Spleen (tissue), 13 donors: ENCODE measurements at places on chromosomes 6 and 20. TPM values are rescaled to one million over a fixed set of nuclear protein-coding genes. Genes with fewer than 3 reads are reported as not detected.
A peak's percentile ranks its signal among the peaks of the same experiment; 100 is the strongest.

NTSR1 gene
- total RNA-seq = 0.51 TPM

EYS gene
- 0.72 TPM for total RNA-seq

TNFRSF6B gene
- total RNA-seq = 43.6 TPM

MRPS26 gene
- 25.3 TPM for total RNA-seq

- H3K4me1 ChIP-seq = no peaks in the 10 kb centered on the region
- H3K27me3 ChIP-seq = no peaks in the 10 kb centered on the region
- no peak overlapping the region for H3K4me3 ChIP-seq
- DNase-seq = peak; percentile 23
- no peak overlapping the region for H3K27ac ChIP-seq
- no peaks in the 10 kb centered on the region for H3K36me3 ChIP-seq
Observed at GRCh38 chr20:47204008-47204849, 152.3 kb downstream of the ZMYND8 start.

DNA sequence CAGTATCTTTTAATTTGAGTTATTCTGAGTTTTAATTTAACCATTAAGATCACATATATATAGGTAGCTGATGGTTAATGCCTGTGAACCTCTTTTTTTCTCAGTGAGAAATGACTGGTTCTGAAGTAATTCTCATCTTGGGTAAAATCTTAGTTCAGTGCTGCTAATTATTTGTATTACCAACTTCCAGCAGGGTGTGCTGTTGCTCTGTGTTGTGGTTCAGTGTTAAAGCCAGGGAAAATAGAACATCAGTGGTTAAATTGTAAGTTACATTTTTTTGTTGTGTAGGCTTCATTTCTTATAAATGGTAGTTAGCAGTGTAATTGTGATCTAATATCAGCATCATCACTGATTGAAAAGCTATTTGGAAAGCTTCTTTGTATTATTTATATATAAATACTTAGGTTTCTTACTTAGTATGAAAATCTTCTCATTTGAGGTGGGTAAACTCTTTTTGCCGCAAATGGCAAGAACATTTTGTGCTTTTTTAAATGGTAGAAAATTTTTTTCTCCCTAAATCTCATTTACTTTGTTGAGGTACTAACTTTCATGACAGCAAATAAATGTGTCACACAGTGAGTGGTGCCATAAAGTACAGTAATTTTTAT lies 43.7 kb downstream of the CDC5L start:
- peaks cover 12% of the 10 kb centered on the region for H3K4me1 ChIP-seq
- H3K27ac ChIP-seq = no peak overlapping the region
- no peak for DNase-seq
- no peak overlapping the region for H3K4me3 ChIP-seq
- H3K27me3 ChIP-seq = no peaks in the 10 kb centered on the region
- no peaks in the 10 kb centered on the region for H3K36me3 ChIP-seq

DNA sequence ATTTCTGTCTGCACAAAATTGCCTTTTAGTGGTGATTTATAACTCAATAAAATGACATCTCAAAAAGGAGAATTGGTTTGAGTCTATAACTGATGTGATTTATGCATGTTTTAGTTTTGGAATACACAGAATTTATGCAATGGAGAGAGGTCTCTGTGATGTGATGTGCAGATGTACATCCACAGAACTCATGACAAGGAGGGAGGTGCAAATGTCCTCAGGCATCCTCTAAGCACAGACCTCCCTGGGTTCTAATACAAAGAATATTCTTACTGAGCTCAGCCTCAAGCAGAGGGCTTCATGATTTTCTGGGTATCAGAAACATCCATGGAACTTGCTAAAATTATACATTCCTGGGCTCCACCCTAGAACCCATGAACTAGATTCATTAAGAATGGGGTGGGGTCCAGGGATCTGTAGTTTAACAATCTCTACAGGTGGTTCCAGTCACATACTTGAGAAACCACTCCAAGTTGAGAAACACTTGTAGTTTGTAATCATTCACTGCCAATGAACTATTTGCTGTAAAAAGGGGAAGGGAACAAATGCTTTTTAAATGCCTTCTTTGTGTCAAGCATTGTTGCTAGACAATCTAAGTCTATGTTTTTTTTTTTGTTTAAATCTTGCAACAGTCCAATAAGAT lies 60.2 kb upstream of the NEDD9 start:
- H3K36me3 ChIP-seq = peaks cover 78% of the 10 kb centered on the region
- DNase-seq = no peak
- H3K27ac ChIP-seq = no peak overlapping the region

GRCh38 chr6:146787876-146788508 lies 189.2 kb downstream of the ADGB start:
- no peaks in the 10 kb centered on the region for H3K27me3 ChIP-seq
- no peak overlapping the region for H3K27ac ChIP-seq
- no peak overlapping the region for H3K4me3 ChIP-seq
- no peaks in the 10 kb centered on the region for H3K36me3 ChIP-seq
- no peaks in the 10 kb centered on the region for H3K4me1 ChIP-seq

- no peak overlapping the region for H3K27ac ChIP-seq
- no peaks in the 10 kb centered on the region for H3K27me3 ChIP-seq
- no peak overlapping the region for H3K4me3 ChIP-seq
- no peaks in the 10 kb centered on the region for H3K36me3 ChIP-seq
- H3K4me1 ChIP-seq = peaks cover 26% of the 10 kb centered on the region
- no peak for DNase-seq
Observed at GRCh38 chr20:3670511-3670910, 7.3 kb upstream of the GFRA4 start.

DNA sequence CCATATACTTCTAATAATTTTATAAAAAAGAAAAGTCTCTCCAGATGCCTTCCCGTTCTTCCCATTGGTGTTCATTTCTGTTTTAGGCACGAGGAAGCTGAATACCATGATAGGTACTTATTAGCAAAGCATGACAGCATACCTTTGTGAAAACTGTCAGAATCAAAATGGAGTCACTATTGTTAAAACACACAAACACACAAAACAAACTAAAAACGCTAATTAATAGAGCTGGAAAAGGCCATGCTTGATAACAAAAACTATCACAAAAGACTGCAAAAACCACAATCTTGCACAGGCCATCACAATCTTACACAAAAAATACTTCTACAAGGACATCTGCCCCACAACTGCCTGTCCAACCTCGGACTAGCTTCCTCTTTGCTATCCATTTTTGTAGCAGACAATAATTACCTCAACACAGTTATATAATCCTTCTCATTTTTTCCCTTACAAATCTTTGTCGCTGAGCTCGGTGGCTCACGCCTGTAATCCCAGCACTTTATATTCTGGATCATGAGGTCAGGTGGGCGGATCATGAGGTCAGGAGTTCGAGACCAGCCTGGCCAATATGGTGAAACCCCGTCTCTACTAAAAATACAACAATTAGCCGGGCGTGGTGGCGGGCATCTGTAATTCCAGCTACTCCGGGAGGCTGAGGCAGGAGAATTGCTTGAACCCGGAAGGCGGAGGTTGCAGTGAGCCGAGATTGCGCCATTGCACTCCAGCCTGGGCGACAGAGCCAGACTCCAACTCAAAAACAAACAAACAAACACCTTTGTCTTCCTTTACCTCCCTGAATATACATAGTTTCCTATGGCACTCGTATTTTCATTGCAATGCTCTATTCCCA lies 3.2 kb upstream of the ABT1 start:
- H3K27me3 ChIP-seq = no peaks in the 10 kb centered on the region
- DNase-seq = no peak
- H3K4me3 ChIP-seq = no peak overlapping the region
- peaks cover 39% of the 10 kb centered on the region for H3K4me1 ChIP-seq
- H3K27ac ChIP-seq = no peak overlapping the region
